ENCODE measurements at places on chromosomes 7 and 10.

GRCh38 chr7:105352018-105352612 is 36.6 kb downstream of the SRPK2 start:
- DNase-seq, result peak; percentile 15

- DNase-seq, result no peak
Measured at GRCh38 chr7:117068511-117069145, 115.3 kb downstream of the ST7 start.

GRCh38 chr10:49001870-49002672 is 62.4 kb upstream of the LRRC18 start:
- DNase-seq, result no peak

GRCh38 chr7:68041554-68041953 is 1044.9 kb downstream of the TYW1 start:
- no peak for DNase-seq

DNA sequence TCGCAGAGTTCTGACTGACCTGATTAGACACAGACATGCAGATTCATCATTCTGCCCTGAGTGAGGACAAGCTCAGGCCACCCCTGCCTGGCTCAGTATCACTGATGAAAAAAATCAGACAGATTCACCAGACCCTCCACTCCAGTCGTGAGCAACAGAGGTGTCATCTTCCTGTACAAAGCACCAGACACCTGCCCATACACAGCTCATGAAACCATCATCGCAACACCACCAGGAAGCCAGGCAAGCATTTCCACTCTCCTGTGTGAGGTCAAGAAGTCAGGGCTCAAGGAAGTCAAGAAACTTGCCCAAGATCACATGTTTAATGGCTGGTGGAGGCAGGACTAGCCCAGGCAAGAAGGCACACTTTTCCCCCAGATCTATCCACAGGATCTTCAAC is 163.0 kb downstream of the CALN1 start:
- DNase-seq, result no peak

- DNase-seq, result no peak
Measured at GRCh38 chr7:909358-910329, 33.3 kb downstream of the GET4 start.

Measured in stimulated activated CD4-positive, alpha-beta T cell treated with anti-CD3 and anti-CD28 coated beads, Interleukin-4, amount 100 ng/mL, for 1 hour (primary cell).